ENCODE measurements at places on chromosomes 4 and X.
A peak's percentile ranks its signal among the peaks of the same experiment; 100 is the strongest.

GRCh38 chrX:152884171-152884570 is 13.7 kb upstream of the ZNF185 start:
- H3K27me3 ChIP-seq, result no peaks in the 10 kb centered on the region
- H3K4me3 ChIP-seq, result no peak overlapping the region

- no peak for DNase-seq
- no peaks in the 10 kb centered on the region for H3K27me3 ChIP-seq
- no peak overlapping the region for H3K27ac ChIP-seq
These were observed 3.4 kb downstream of the ATP1B4 start for GRCh38 chrX:120365320-120365719.

- no peaks in the 10 kb centered on the region for H3K36me3 ChIP-seq
- DNase-seq, result no peak
- peaks cover 12% of the 10 kb centered on the region for H3K27me3 ChIP-seq
- peaks cover 1% of the 10 kb centered on the region for H3K4me1 ChIP-seq
These were observed 40.1 kb upstream of the SCML1 start for GRCh38 chrX:17697191-17697590.

- DNase-seq, result no peak
- H3K27me3 ChIP-seq, result peaks cover 23% of the 10 kb centered on the region
- H3K4me3 ChIP-seq, result no peak overlapping the region
- peaks cover 23% of the 10 kb centered on the region for H3K4me1 ChIP-seq
- no peaks in the 10 kb centered on the region for H3K36me3 ChIP-seq
These were observed 45.9 kb downstream of the TSC22D3 start for GRCh38 chrX:107729558-107730297.

DNA sequence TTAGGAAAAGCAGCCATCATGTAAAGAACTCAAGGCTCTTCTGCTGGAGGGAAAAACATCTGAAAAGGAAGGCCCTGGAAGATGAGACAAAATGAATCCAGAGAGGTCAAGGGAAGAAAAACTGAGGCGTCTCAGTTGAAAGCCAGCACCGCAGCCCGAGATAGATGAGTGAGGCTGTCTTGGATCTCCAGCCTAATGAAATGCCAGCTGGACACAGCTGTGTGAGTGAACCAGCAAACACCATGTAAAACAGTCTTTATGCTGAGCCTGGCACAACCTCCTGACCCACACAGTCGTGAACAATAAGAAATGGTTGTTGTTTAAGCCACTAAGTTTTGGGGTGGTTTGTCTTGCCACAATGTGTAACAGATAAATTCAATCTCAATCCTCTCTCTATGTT is 48.6 kb upstream of the RASL11B start:
- H3K27me3 ChIP-seq, result no peaks in the 10 kb centered on the region
- H3K36me3 ChIP-seq, result no peaks in the 10 kb centered on the region
- H3K27ac ChIP-seq, result no peak overlapping the region
- no peak overlapping the region for H3K4me3 ChIP-seq

- H3K4me3 ChIP-seq, result no peak overlapping the region
- no peaks in the 10 kb centered on the region for H3K36me3 ChIP-seq
- no peaks in the 10 kb centered on the region for H3K4me1 ChIP-seq
These were observed 344.6 kb upstream of the LCORL start for GRCh38 chr4:18366136-18366535.

- no peaks in the 10 kb centered on the region for H3K36me3 ChIP-seq
- no peak overlapping the region for H3K4me3 ChIP-seq
- no peaks in the 10 kb centered on the region for H3K27me3 ChIP-seq
- DNase-seq, result no peak
These were observed 735.1 kb downstream of the GLUD2 start for GRCh38 chrX:121782544-121782943.

GRCh38 chrX:103864886-103865534 is 33.0 kb upstream of the RAB9B start:
- DNase-seq, result no peak
- H3K4me3 ChIP-seq, result no peak overlapping the region
- no peak overlapping the region for H3K27ac ChIP-seq
- H3K36me3 ChIP-seq, result no peaks in the 10 kb centered on the region
- H3K27me3 ChIP-seq, result peaks cover 3% of the 10 kb centered on the region
- no peaks in the 10 kb centered on the region for H3K4me1 ChIP-seq

- H3K27ac ChIP-seq, result no peak overlapping the region
- no peak overlapping the region for H3K4me3 ChIP-seq
- no peaks in the 10 kb centered on the region for H3K36me3 ChIP-seq
- H3K27me3 ChIP-seq, result peaks cover 2% of the 10 kb centered on the region
- no peak for DNase-seq
These were observed 143.9 kb downstream of the RPS6KA6 start for GRCh38 chrX:84044051-84044450.

DNA sequence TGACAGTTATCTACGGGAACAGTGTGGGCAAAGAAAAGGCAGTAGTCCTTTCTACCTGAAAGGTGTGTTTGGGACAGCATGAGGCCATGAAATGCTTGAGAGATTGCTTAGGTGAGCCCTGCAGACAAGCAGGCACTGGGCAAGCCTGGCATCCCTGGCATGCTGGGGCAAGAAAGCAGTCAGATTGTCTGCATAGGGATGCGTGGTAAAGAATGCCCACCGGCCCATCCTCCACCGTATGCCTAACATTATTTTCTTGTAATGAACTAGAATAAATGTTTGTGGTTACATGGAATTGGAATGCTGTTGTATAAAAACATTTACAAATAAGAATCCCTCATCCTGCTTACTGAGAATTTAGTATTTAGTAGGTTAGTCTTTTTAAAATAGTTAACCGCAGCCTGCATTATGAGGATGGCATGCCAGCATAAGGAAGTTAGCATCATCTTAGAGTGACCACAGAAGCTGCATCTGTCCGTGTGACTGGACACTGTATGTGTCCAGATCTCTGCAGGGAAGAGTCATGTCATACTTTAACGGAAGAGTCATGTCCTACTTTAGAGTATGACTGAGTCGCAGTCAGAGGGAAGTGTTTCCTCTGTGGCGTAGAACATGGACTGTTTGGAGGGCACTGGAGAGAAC is 18.9 kb downstream of the ZBTB49 start:
- no peak overlapping the region for H3K27ac ChIP-seq
- H3K27me3 ChIP-seq, result no peaks in the 10 kb centered on the region
- H3K4me1 ChIP-seq, result no peaks in the 10 kb centered on the region
- no peak for DNase-seq
- H3K4me3 ChIP-seq, result no peak overlapping the region
- peaks cover 16% of the 10 kb centered on the region for H3K36me3 ChIP-seq

DNA sequence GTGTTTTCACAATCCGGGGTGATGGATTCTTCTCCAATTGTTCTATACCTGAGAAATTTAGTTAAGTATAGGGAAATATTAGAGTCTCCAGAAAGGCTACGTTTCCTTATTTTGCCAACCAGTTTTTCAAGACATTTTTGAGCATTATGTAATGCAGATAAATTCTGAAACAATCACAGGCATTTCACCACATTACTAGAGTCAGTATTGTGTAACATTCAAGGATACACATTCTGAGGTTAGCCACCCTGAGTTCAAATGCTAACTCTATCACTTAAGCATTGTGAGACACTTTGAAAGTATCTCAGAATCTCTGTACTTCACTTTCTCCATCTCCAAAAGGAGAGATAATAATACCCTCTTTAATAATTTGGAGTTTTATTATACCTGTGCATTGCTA is 10.6 kb downstream of the SULT1B1 start:
- no peak for DNase-seq
- H3K4me1 ChIP-seq, result no peaks in the 10 kb centered on the region
- no peak overlapping the region for H3K4me3 ChIP-seq
- H3K27me3 ChIP-seq, result no peaks in the 10 kb centered on the region

- DNase-seq, result no peak
- H3K36me3 ChIP-seq, result no peaks in the 10 kb centered on the region
- peak overlapping the region; percentile 83 for H3K27ac ChIP-seq
These were observed 8.0 kb downstream of the KLF3 start for GRCh38 chr4:38672074-38672396.

- H3K27me3 ChIP-seq, result no peaks in the 10 kb centered on the region
- no peak overlapping the region for H3K4me3 ChIP-seq
- H3K36me3 ChIP-seq, result no peaks in the 10 kb centered on the region
- H3K27ac ChIP-seq, result no peak overlapping the region
- H3K4me1 ChIP-seq, result no peaks in the 10 kb centered on the region
These were observed 605.2 kb upstream of the NR3C2 start for GRCh38 chr4:149047368-149047767.

DNA sequence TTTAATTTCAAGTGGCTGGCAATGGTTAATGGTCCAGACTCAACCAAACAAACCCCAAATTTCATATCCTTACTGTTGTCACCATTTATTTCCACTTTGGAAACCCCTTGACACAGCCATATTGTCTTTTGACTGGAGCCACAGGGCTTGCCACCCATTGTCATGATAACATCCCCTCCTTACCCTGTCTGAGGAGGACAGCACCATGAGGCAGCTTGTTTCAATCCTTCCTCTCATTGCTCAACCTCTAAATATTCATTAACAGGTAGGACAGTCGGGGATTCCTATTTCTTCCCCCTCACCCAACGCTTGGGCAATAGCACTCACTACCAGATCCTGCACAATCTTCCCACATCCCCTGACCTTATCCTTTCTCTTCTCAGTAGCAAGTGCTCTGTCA is 92.1 kb downstream of the CEP135 start:
- H3K4me3 ChIP-seq, result no peak overlapping the region
- no peaks in the 10 kb centered on the region for H3K4me1 ChIP-seq
- H3K27me3 ChIP-seq, result no peaks in the 10 kb centered on the region
- H3K27ac ChIP-seq, result no peak overlapping the region
- DNase-seq, result no peak
- H3K36me3 ChIP-seq, result no peaks in the 10 kb centered on the region

DNA sequence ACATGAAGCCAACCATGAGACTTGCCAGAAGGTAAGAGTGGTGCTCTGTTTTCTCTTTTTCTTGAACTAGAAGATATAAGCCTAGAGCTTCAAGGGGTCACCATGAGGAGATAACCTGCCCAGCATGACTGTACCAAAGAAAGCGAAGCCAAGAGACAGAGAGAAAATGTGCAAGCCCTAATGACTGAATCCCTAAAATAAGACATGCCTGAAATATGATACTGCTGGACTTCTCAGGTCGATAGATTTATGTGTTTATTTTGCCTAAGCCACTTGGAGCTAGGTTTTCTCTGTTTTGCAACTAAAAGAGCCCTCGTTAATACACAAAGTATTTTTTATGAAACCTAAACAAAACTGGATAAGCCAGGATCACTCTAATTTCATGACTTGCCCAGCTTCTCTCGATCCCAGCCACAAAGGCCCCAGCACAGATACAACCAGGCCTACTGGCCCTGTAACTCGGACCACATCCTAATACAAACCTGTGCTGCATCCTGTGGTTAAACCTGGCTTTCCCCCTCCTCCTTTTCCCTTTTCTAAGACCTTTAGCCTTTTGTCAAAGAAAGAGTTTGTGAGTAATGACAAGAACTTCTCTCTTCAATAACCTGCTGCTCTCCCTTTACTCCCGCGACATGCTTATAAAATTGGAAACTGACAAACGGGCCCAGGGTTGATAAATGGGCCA is 185.8 kb downstream of the APBB2 start:
- no peaks in the 10 kb centered on the region for H3K36me3 ChIP-seq
- DNase-seq, result no peak

DNA sequence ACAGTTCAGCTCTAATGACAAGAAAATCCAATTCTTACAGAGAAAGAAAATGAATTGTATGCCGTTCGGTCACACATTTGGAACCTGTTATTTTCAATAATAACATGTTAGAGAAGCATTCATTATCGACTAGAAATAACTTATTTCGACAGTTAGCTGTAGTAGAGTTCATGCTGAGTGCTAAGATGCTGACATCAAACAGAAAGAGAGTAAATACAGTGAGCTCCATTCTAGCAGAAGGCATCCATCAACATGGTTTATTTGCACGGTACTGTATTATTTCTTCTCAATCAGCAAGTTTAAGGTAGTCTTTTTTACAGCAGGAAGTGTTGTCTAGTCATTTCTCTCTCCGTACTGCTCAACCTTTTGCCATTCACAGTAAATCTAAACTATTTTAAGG is 732.1 kb downstream of the STIM2 start:
- H3K4me1 ChIP-seq, result no peaks in the 10 kb centered on the region
- no peak overlapping the region for H3K27ac ChIP-seq
- H3K36me3 ChIP-seq, result no peaks in the 10 kb centered on the region
- H3K27me3 ChIP-seq, result no peaks in the 10 kb centered on the region
- DNase-seq, result no peak

- no peak overlapping the region for H3K4me3 ChIP-seq
- no peak overlapping the region for H3K27ac ChIP-seq
- DNase-seq, result no peak
- H3K4me1 ChIP-seq, result no peaks in the 10 kb centered on the region
- H3K27me3 ChIP-seq, result no peaks in the 10 kb centered on the region
These were observed 99.1 kb downstream of the PDLIM5 start for GRCh38 chr4:94550851-94551250.

DNA sequence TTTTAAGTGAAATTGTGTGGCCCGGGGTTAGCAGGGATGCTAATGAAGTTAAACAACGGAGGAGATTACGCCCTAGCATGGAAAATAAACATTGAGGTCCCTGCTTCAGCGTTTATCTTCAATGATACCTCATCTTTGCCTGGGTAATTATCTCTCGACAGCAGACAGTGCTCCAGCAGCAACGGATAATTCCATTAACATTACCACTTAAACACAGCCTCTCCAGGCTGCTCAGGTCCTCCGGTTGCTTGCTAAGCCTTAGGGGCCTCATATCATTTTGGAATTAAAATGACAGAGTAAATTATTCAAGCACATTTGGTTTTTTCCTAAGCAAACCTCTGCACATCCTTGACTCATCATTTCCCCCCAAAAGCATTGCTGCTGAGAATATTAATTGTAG is 281.5 kb upstream of the KLF3 start:
- no peak overlapping the region for H3K4me3 ChIP-seq
- H3K27ac ChIP-seq, result no peak overlapping the region
- H3K4me1 ChIP-seq, result no peaks in the 10 kb centered on the region

- peak overlapping the region; percentile 87 for H3K27ac ChIP-seq
- no peaks in the 10 kb centered on the region for H3K36me3 ChIP-seq
- H3K27me3 ChIP-seq, result no peaks in the 10 kb centered on the region
These were observed 61.0 kb downstream of the STX18 start for GRCh38 chr4:4480685-4481398.

DNA sequence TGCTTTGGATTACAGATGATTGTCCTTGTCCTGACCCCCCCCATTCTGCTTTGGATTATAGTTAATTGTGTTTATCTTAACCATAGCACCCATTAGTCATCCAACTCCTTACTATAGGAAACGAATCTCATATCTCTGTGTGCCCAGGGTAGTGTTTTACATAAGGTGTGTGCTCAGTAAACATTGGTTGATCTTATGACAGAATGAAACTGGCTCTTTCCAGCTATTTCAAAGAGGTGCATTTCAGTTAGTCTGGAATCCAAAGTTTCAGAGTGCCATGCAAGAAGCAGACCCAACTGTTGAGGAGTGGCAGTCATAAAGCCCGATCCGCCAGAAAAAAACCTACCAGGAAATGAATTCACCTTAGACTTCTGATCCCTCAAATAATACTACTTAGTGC is 14.7 kb downstream of the TRIM2 start:
- peaks cover 25% of the 10 kb centered on the region for H3K4me1 ChIP-seq
- no peaks in the 10 kb centered on the region for H3K36me3 ChIP-seq
- no peak overlapping the region for H3K4me3 ChIP-seq

- no peaks in the 10 kb centered on the region for H3K27me3 ChIP-seq
- H3K27ac ChIP-seq, result no peak overlapping the region
- H3K4me1 ChIP-seq, result no peaks in the 10 kb centered on the region
- no peak for DNase-seq
- no peaks in the 10 kb centered on the region for H3K36me3 ChIP-seq
These were observed 71.6 kb upstream of the TET2 start for GRCh38 chr4:105075045-105075444.

GRCh38 chrX:17417372-17417771 is 42.4 kb downstream of the NHS start:
- peaks cover 25% of the 10 kb centered on the region for H3K27me3 ChIP-seq
- H3K4me1 ChIP-seq, result peaks cover 3% of the 10 kb centered on the region
- H3K27ac ChIP-seq, result no peak overlapping the region
- no peak overlapping the region for H3K4me3 ChIP-seq
- no peak for DNase-seq

GRCh38 chr4:131613086-131613823 is 1535.8 kb upstream of the PCDH10 start:
- no peak overlapping the region for H3K4me3 ChIP-seq
- H3K36me3 ChIP-seq, result no peaks in the 10 kb centered on the region
- H3K27me3 ChIP-seq, result no peaks in the 10 kb centered on the region
- DNase-seq, result no peak
